Iris pigment epithelial cell (primary cell): ENCODE measurements at places on chromosomes 6 and 20.

DNA sequence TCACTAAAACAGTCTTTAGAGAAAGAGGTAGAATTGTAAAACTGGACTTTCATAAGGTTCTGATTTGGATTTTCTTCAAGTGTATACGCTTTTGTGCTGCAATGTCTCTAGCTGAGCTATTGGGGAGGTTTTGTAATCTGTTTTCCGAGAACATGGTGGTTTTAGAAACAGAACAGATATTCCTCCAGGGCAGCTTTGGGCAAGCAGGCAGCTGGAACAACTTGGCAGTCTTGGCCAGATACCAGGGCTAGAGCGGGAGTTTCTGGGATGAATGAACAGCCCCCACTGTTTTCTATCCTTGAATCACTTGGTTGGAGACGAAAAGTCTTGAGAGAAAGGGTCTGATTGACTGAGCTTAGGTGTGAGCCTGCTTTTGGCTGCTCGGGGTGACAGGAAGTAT, 17.1 kb upstream of the ARMC2 start:
- DNase-seq = no peak

DNA sequence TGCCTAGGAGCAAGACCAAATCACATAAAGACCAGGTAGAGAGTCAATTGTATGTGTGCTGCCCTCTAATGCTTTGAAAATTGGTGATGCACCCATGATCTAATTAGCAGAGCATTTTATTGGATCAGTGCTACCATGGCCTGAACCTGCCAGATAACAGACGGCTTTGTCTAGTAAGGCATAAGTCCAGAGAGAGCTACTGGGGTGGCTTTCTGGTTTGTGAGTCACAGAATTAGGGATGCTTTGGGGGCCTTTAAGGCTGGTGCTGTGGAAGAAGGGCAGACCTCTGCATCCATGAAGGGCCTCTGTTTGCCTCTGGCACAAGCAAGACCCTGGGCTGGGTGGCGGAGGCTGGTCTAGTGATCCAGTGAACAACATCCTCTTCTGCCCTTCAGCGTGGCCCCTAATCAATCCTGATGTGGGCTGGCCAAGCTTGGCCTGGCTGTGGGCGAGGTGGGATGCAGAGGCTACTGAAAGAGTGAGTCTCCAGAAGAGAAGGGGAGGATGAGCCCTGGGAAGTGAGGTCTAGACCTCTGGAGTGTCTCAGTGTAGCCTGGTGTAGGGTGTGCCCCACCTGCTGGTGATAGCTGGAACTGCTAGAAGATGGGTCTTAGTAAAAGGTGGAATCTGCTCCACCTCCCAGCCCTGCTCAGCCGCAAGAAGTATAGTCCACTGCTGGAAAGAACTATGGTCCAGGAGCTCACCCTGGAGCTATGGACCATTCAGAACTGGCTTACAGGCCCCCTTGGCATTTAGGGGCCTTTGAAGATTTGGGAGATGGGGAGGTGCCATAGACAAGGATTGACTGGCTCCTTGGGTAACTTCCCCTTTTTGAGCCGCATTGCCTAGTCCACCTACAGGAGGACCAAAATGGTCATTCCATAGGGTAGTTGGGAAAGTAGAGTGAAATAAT, 36.7 kb upstream of the AAR2 start:
- peak; percentile 75 for DNase-seq

- peak; percentile 56 for DNase-seq
These were observed 22.5 kb upstream of the HFE start for GRCh38 chr6:26064619-26065257.

- DNase-seq = peak; percentile 94
These were observed 60.3 kb downstream of the ADGRG6 start for GRCh38 chr6:142361779-142362750.

DNA sequence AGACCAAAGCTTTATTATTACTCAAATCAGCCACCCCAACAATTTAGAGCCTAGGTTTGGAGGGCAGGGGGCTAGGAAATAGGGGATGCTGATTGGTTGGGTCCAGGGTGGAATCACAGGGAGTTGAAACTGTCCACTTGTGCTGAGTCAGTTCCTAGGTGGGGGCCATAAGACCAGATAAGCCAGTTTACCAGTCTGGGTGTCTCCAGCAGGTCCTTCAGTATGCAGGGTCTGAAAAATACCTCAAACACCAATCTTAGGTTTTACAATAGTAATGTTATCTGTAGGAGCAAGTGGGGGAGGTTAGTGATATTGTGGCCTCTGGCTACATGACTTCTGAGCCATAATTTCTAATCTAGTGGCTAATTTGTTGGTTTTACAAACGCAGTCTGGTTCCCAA, 63.2 kb downstream of the UBR2 start:
- no peak for DNase-seq

DNA sequence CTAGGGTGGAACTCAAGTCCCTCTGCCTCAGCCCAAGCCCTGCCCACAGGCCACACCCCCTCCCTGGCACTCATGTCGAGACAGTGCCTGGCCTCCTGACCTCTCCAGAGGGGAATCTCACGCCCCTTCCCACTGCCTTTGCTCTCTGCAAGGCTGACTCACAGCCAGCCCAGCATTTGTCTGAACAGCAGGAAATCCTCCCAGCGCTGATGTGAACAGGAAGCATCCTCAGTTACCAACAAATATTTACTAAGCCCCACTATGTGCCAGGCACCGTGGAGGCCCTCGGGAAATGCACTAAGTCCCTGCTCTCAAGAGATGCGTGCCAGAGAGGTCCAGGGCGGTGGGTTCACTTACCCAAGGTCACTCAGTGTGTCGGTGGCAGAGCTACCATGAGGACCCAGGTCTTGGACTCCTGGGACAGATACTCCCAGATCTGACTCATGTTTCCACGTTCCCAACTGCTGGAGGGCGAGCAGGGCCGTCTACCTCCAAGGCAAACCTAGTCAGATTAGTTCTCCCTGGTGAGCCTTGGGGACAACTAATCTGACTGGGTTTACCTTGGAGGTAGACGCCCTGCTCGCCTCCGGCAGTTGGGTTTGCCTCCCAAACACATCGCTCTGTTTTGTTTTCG, 7.8 kb downstream of the ADA start:
- DNase-seq = peak; percentile 90
